ENCODE measurements at places on chromosomes 16 and 17. TPM values are rescaled to one million over a fixed set of nuclear protein-coding genes. Genes with fewer than 3 reads are reported as not detected.

Gene SLC5A10
- total RNA-seq, result not detected

Gene GPR139
- total RNA-seq, result not detected

Gene GPRC5C
- total RNA-seq, result under 0.01 TPM

Gene TBC1D3E
- total RNA-seq, result not detected

Gene SLC6A2
- total RNA-seq, result not detected

Gene POLG2
- 2.6 TPM for total RNA-seq

Gene NDRG4
- 16.7 TPM for total RNA-seq

Gene CLEC19A
- not detected for total RNA-seq

Gene GJC1
- 24.3 TPM for total RNA-seq

Gene MMP25
- not detected for total RNA-seq

Gene LITAFD
- not detected for total RNA-seq

Gene KCNJ2
- total RNA-seq, result 0.53 TPM

Gene ERBB2
- 40.1 TPM for total RNA-seq

Gene CDH13
- total RNA-seq, result 59.2 TPM

Gene DDX28
- total RNA-seq, result 3.5 TPM

Gene CACNG3
- total RNA-seq, result not detected

Gene MGAT5B
- under 0.01 TPM for total RNA-seq

Gene TMEM235
- not detected for total RNA-seq

Gene CACNG5
- total RNA-seq, result not detected

Gene MT1M
- 9.0 TPM for total RNA-seq

Gene SYCE1L
- total RNA-seq, result not detected

Gene ZNF785
- total RNA-seq, result 23.6 TPM

Gene PYY
- total RNA-seq, result not detected

Gene ZNF287
- total RNA-seq, result 5.7 TPM

Gene ARHGDIG
- not detected for total RNA-seq

Gene CD7
- 0.53 TPM for total RNA-seq

Gene SCIMP
- not detected for total RNA-seq

Gene ADAD2
- not detected for total RNA-seq

Gene KRT27
- not detected for total RNA-seq

Gene RDM1
- total RNA-seq, result 0.58 TPM

Gene TMEM220
- 2.9 TPM for total RNA-seq

Gene VWA3A
- not detected for total RNA-seq

Gene KRT36
- total RNA-seq, result not detected

Gene TBC1D3C
- total RNA-seq, result not detected

Gene TPSG1
- not detected for total RNA-seq

Gene KRT25
- total RNA-seq, result not detected

Gene PRSS33
- total RNA-seq, result not detected

Gene VAT1L
- total RNA-seq, result 22.0 TPM

Gene TBC1D3G
- not detected for total RNA-seq

Gene TNFRSF17
- not detected for total RNA-seq

Gene TNS4
- under 0.01 TPM for total RNA-seq

Gene SPATA32
- not detected for total RNA-seq

Gene C16orf96
- not detected for total RNA-seq

Gene ARL6IP1
- total RNA-seq, result 253 TPM

Gene ALOX15B
- 0.18 TPM for total RNA-seq

Gene PSMC5
- 66.9 TPM for total RNA-seq

Gene PMP22
- total RNA-seq, result 32.3 TPM

Gene RNF43
- total RNA-seq, result not detected

Gene CMTM4
- 8.4 TPM for total RNA-seq

Gene PARD6A
- total RNA-seq, result 0.18 TPM

Data from myometrial cell (primary cell).